ENCODE measurements at places on chromosomes 2 and 18. TPM values are rescaled to one million over a fixed set of nuclear protein-coding genes. Genes with fewer than 3 reads are reported as not detected.
A peak's percentile ranks its signal among the peaks of the same experiment; 100 is the strongest.

KCNE4 gene
- total RNA-seq = 1.7 TPM

DNA sequence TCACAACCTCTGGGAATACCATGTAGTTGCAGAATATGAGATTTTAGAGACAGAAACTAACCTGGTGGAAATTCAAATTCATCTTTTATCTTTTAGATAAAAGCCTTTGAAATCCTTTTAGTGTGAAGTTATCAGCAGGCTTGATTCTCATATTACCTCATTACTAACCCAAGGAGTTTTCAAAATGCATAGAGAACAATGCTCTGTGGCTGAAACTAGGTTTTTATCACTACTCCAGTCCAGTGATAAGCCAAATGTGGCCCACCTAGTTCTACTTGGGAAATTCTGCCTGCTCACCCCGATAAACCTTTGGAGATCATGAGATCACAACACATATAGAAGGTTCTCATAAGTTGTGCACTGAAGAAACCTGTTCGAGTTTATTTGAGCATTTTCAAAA, 121.7 kb downstream of the MMADHC start:
- DNase-seq = no peak

DNA sequence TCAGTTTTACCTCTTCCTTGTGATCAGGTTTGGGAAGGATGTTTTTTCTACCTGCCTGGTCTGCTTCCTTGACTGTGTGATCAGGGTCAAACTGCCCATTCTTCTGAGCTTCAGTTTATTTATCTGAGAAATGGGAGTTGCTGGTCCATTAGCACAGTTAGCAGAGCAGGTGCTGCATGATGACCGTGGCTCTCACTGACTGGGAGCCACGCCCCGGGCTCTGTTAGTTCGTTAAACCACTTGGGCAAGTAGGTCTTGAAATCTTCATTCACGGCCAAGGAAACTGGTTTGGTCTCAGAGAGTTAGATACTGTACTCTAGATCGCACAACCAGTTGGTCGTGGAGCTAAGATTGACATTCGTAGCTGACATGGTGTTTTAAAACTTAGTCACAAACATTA, 41.7 kb downstream of the INPP5D start:
- peak; percentile 14 for DNase-seq

TDRD15 gene
- total RNA-seq = not detected

DNA sequence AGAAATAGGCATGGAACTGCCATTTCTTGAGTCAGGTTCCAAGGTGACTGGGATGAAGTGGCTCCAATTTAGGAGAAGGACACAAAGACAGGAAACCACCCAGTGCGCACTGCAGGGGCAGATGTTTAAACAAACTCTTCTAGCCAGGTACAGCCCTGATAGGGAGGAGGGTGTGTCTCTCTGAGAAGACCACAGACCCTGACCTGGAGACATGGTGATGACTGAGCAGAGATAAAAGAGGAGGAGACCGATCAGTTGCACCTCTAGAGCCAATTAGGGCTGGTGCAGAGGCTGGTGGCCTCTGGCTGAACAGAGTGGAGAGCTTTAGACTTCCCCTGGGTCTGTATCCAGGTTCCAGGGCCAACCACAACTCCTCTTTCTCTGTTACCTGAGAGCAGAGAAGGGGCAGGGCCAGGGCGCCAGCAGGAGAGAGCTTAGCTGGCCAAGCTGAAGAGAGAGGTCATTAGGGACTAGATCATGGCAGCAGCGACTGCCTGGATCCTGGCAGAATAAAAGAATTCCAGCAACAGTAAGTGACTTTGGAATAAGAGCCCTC, 5.4 kb upstream of the SPOPL start:
- DNase-seq = no peak

All from cardiac septum (tissue), 1 donor.